ENCODE measurements at places on chromosomes 3 and 15.
A peak's percentile ranks its signal among the peaks of the same experiment; 100 is the strongest.

DNA sequence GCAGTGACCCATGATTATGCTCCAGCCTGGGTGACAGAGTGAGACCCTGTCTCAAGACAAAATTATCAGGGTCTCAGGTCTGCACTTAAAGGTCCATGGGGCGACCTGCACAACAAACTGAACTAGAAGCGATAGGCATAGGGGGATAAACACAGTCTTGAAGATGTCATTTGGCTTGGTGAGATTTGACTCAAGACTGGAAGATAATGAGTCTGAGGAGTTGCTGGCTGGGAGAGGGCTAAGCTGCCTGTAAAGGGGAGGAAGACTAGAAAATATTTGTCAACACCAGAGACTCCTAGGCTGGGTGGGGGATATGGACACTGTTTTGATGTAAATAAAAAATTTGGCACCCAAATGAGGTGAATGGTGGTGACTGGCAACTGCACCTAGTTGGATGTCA lies 19.8 kb downstream of the GHRL start:
- DNase-seq = no peak

- DNase-seq = no peak
Observed at GRCh38 chr3:179599531-179599930, 4.9 kb downstream of the MRPL47 start.

- DNase-seq = no peak
Observed at GRCh38 chr3:148974726-148975125, 16.6 kb upstream of the GYG1 start.

DNA sequence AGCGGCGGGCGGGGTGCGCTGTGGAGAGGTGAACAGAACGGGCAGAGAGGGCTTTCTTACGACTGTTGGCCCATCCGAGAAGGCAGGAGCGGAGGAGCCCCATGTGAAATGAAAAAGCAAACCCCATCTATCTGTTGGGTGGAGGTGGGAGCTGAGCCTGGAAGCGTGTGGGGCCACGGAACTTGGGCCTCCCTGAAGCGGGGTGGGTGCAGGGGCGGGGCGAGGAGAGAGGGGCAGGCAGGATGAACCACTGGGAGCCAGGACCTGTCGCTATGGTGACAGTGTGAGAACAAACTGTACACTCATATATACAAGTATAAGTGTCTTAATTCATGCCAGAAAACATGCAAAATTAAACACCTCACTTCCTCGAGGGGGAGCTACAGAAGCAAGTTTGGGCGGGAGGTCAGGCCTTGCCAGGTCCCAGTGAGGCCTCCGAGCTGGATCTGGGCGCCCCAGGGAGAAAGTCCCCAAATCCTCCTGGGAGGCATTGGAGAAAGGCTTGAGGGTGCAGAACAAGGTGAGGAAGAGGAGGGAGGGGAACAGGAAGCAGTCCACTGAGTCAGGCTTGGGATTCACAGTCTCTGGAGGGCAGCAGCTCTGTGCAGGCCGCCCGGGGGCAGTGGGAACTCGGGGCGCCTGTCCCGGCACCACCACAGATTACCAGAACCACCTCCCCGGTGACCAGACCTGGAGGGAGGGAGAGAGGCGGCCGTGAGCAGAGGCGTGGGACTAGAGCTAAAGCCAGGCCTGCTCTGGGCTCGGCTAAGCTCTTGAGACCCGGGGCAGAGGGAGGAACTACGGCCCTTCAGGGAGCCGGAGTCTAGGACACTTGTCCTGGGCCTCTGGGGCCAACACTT lies 34.8 kb downstream of the RBPMS2 start:
- DNase-seq = no peak

DNA sequence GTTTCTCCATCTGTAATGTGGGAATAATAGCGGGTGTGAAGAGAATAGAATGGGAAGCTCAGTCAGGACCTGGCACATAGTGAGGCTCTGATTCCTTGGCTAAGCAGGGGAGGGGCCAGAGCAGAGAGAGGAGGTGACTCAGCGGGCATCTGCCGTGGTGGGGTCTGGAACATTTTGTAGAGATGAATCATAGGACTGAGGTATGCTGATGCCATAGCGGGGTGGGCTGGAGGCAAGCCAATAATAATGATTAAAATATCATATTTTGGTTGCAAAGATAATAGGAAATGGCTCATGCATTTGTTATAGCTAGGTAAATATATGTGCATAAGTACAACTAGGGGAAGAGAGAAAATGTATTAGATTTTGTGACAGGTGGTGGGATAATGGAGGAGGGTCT lies 11.2 kb downstream of the TGM4 start:
- no peak for DNase-seq

DNA sequence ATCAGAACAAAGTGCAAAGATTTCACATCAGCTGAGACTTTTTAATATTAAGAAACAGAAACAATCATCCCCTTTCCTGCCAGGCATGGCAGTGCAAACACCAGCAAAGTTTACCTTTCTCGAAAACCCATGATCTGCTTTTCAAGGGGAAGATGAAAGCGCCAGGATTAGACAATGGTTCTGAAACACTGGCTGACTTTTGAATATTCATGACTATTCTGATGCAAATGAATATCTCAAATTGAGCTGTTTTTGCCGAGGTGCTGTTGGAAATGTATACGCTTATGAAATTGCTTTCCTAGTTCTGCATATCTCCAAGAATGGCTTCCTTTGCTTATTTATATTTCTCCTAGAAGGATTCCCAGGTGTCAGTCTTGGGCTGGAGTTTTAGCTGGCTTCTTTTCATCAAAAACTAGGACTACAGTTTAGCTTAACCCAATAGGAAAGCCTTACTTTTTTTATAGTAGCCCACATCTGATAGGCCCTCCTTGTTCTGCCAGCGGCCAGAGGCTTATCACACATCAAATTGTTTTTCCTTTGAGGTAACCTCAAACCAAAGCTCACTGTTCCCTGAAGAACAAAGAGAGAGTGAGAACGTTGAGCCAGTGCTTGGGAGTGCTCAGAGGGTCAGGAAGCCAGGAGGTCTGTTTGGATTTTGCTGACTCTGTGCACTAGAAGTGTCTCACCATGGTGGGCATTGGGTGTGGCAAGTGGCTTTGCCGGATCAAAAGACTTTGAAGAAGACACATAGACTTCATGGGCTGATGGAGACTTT lies 74.0 kb upstream of the PLCL2 start:
- no peak for DNase-seq

DNA sequence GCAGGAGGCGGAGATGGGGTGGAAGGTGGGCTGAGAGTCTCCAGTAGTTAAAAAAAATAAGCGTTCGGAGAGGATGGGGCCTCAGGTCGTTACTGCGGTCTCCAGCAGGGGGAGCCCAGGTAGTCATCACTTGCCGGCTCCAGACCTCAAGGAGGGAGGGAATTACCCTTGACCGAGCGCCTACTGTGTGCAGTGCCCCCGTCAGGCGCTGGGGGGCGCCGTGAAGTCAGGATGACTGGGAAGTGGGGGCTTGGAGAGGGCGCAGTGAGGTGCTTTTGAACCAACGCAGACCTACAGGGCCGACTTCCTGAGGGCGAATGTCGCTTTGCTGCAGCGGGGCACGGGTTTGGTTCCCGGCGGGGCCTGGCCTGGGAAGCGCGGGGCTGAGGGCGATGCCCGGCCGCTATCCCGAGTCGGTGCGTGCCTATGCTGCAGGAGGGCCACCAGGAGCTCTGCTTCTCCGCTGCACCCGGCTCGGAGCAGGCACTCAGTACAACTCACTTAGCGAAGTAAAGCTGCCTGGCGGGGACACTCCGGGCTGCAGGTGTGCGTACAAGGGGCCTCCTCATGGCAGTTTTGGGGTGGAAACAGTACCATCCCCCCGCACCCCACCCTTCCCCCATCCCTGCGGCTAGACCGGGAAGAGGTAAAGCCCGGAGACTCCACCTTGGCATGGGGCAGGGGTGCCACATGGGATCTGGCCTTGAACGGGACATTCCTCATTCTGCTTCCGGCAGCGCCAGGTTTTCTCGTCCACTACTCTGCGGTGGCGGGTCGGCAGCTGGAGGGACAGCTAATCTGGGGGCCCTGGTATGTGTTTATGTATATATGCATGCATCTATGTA lies 79.8 kb downstream of the RHCG start:
- peak; percentile 80 for DNase-seq

DNA sequence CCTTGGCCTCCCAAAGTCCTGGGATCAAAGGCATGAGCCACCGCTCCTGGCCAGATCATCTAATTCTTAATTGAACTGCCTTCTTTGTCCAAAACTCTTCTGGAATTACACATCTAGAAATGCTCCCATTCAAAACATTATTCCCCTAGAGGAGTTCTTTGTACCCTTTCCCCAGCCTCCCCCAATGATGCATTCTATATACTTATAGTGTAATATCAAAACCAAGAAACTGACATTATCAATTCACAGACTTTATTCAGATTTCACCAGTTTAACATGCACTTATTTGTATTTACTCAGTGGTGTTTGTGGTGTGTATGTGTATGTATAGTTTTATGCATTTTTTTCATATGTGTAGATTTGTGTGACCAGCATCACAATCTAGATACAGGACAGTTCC lies 85.0 kb downstream of the PTPRG start:
- DNase-seq = no peak

GRCh38 chr3:22632536-22632935 lies 570.6 kb upstream of the UBE2E2 start:
- DNase-seq = no peak

DNA sequence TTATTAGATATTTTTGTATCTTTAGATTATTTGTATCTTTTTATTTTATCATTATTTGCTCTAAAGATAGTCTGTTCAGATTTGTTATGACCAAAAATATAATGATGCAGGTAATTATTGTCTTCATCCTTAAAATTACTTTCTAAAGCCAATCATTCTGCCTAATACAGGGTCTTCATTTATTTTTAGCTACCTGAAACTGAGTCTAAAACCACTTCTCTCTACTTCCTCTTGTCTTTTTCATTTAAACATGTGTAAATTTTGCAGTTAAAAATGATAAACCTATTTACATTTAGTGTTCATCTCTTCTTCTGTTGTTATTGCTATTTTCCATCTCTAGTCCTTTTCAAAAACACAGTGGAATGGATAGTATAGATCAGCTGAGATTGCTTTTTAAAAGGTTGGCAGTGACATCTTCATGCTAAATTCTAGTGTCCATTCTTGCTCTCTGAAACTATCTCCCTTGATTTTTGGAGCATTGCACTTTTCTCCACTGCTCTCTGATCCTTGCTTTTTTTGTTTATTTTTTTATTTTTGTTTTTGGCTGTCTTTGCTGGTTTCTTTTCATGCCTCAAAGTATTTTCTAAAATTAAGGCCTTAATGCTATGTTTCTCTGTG lies 91.8 kb downstream of the UBE2E2 start:
- no peak for DNase-seq

GRCh38 chr3:133525435-133525834 lies 48.1 kb upstream of the CDV3 start:
- no peak for DNase-seq

- no peak for DNase-seq
Observed at GRCh38 chr3:73056014-73056844, 5.2 kb upstream of the EBLN2 start.

- no peak for DNase-seq
Observed at GRCh38 chr3:11535243-11535960, 108.3 kb downstream of the VGLL4 start.
